ENCODE measurements at places on chromosomes 5 and 9. TPM values are rescaled to one million over a fixed set of nuclear protein-coding genes. Genes with fewer than 3 reads are reported as not detected.

Gene HAVCR2
- total RNA-seq = 4.5 TPM

Gene ORM2
- total RNA-seq = not detected

Gene CPLANE1
- total RNA-seq = 6.5 TPM

Gene ANXA2R
- total RNA-seq = 47.8 TPM
